ENCODE measurements at places on chromosomes 7 and 10. TPM values are rescaled to one million over a fixed set of nuclear protein-coding genes. Genes with fewer than 3 reads are reported as not detected.

DNA sequence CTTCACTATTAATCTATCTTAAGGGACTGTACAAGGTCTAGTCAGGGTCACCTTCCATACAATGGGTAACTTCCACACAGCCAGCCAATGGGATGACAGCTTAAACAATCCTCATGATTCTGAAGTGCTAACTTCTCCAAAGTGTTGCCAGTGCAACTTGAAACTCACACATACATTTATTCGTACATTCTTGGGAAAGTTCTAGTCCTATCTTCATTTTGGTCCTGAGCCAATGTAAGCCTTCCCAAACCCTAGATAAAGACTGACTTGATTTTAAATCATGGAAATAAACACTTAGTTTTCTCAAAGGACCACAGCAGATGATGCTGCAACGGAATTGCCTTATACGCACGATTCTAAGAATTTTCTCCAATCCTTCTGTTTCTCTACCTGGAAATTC is 117.5 kb upstream of the COL1A2 start:
- DNase-seq: no peak

- no peak for DNase-seq
Measured at GRCh38 chr10:124605001-124605370, 139.2 kb downstream of the FAM53B start.

DNA sequence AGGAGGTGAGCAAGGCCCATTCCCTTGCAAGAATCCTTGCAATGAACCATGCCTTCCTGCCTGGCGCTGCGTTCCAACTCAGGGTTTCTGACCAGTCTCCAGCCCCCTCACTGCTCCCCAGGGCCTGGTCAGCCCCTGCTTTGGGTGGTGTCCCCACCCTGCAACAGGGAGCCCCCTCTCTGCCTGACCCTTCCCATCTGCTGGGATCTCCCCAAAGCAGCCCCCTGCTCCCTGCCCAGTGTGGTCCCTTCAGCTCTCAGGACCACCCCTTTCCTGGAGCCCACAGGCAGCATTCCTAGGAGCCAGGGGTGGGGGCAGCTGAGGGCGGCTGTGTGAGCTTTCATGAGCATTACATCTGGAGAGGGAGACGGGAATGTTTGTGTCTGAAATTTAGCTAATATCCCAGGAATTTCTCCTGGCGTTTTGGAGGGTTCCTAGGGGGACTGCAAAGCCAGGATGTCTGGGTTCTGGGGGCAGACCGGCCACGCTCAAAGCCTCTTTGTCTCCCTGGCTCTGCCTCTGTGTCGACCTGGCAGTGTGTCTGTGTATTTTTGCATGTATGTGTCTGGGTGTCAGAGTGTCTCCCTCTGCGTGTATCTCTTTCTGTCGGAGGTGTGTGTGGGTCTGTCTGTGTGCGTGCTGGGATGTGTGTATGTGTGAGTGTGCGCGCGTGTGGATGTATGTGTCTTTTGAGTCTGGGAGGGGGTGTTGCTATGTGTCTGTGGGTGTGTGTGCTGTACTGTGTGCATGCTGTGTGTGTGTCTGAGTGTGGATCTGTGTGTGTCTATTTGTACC is 300.5 kb upstream of the ZMIZ1 start:
- no peak for DNase-seq

ADIRF gene
- not detected for total RNA-seq

COBL gene
- total RNA-seq: not detected

ADARB2 gene
- total RNA-seq: not detected

All from activated CD8-positive, alpha-beta memory T cell treated with anti-CD3 and anti-CD28 coated beads, Interleukin-2, amount 10 ng/mL, durations not matched to agents 7 days and 5 days (primary cell).